ENCODE measurements at places on chromosomes 4 and X. TPM values are rescaled to one million over a fixed set of nuclear protein-coding genes. Genes with fewer than 3 reads are reported as not detected.

The VCX2 gene
- not detected for total RNA-seq

The GPM6B gene
- not detected for total RNA-seq

The MAGEE1 gene
- total RNA-seq = 3.1 TPM

The NKX3-2 gene
- total RNA-seq = not detected

The FGF13 gene
- not detected for total RNA-seq

The MAGEA12 gene
- not detected for total RNA-seq
